ENCODE measurements at places on chromosomes 1 and 21.

DNA sequence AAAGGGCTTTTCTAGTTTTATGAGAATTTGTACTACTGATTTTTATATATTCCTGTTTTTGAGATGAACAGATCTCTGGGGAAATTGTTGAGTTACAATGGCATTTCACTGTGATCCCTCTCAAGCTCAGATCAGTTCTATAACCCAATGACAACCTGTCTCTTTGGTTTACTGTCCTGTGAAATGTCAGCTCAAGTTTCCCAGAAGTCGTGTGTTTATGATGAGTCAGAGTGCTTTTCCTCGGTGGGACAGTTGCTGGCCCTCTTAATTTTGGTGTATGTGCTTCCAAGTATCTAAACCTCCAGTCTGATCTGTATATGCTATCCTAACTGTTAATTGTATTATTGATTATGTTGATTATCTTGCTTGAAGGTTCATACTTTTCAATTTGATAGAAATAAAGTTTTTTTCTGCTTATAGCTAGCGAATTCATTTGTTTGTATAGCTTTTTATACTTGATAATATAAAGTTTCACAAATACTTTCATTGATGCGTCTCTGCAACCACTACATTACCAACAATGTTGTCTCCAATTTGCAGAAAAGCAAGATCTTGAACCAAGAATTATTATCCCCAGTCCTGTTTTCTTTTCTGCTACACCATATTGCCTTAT is 77.5 kb upstream of the DNAJC6 start:
- no peaks in the 10 kb centered on the region for H3K36me3 ChIP-seq
- no peak for DNase-seq
- H3K4me3 ChIP-seq = no peak overlapping the region
- H3K27me3 ChIP-seq = no peaks in the 10 kb centered on the region

- DNase-seq = no peak
- H3K27ac ChIP-seq = peak overlapping the region; percentile 59
- peaks cover 60% of the 10 kb centered on the region for H3K4me1 ChIP-seq
- H3K4me3 ChIP-seq = no peak overlapping the region
- H3K36me3 ChIP-seq = no peaks in the 10 kb centered on the region
These were observed 17.9 kb downstream of the SLC9A1 start for GRCh38 chr1:27136998-27137542.

DNA sequence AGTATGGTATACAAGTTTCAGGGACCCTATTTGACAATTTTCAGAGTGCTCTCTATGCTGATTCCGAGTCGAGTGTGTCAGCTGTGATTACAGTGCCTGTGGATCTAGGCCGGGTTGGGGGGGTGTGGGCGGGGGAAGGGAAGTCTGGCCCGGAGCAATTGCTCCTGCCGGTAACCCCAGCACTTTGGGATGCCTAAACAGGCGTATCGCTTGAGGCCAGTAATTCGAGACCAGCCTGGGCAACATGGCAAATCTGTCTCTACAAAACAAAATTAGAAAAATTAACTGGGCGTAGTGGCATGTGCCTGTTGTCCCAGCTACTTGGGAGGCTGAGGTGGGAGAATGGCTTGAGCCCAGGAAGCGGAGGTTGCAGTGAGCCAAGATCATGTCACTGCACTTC is 1.6 kb upstream of the IL10RB start:
- no peak overlapping the region for H3K27ac ChIP-seq
- DNase-seq = no peak
- no peaks in the 10 kb centered on the region for H3K36me3 ChIP-seq

GRCh38 chr1:21775985-21776562 is 6.9 kb downstream of the USP48 start:
- no peak overlapping the region for H3K27ac ChIP-seq
- H3K4me1 ChIP-seq = peaks cover 28% of the 10 kb centered on the region
- no peak for DNase-seq
- no peaks in the 10 kb centered on the region for H3K36me3 ChIP-seq

DNA sequence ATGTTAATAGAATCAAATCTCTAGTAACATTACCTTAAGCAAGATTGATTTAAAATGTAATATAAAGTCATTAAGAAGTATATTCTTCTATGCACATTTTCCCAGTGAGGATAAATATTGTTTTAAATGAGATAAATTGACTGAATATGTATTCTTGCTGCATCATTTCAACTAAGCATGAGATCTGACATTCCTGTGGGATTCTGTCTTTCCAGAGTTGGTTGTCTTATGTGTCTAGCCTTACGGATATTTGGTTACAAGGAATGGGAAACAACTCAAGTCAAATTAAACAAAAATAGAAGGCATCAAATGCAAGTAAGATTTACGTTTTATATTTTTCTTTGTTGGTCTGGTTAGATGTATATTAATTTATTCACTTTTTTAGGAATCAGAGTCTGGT is 287.5 kb downstream of the PTGER3 start:
- H3K4me1 ChIP-seq = no peaks in the 10 kb centered on the region
- DNase-seq = no peak
- H3K27me3 ChIP-seq = no peaks in the 10 kb centered on the region
- H3K27ac ChIP-seq = no peak overlapping the region
- H3K36me3 ChIP-seq = no peaks in the 10 kb centered on the region

- no peak overlapping the region for H3K27ac ChIP-seq
- no peak overlapping the region for H3K4me3 ChIP-seq
- H3K36me3 ChIP-seq = no peaks in the 10 kb centered on the region
- DNase-seq = no peak
These were observed 80.2 kb upstream of the MACF1 start for GRCh38 chr1:39124282-39124681.

GRCh38 chr1:211965108-211965805 is 70.1 kb downstream of the INTS7 start:
- no peaks in the 10 kb centered on the region for H3K4me1 ChIP-seq
- H3K36me3 ChIP-seq = no peaks in the 10 kb centered on the region
- H3K4me3 ChIP-seq = no peak overlapping the region

- H3K27ac ChIP-seq = no peak overlapping the region
- peaks cover 26% of the 10 kb centered on the region for H3K4me1 ChIP-seq
- DNase-seq = no peak
- no peak overlapping the region for H3K4me3 ChIP-seq
- no peaks in the 10 kb centered on the region for H3K36me3 ChIP-seq
These were observed 1.3 kb upstream of the CCSAP start for GRCh38 chr1:229344139-229344538.

- H3K4me3 ChIP-seq = no peak overlapping the region
- H3K36me3 ChIP-seq = peaks cover 24% of the 10 kb centered on the region
- no peak overlapping the region for H3K27ac ChIP-seq
- H3K4me1 ChIP-seq = no peaks in the 10 kb centered on the region
These were observed 18.0 kb upstream of the PRDM15 start for GRCh38 chr21:41897047-41897669.

- DNase-seq = no peak
- no peaks in the 10 kb centered on the region for H3K27me3 ChIP-seq
- H3K27ac ChIP-seq = no peak overlapping the region
- H3K36me3 ChIP-seq = no peaks in the 10 kb centered on the region
- H3K4me1 ChIP-seq = no peaks in the 10 kb centered on the region
These were observed 3.2 kb upstream of the C8B start for GRCh38 chr1:56968878-56969495.

- no peaks in the 10 kb centered on the region for H3K36me3 ChIP-seq
- H3K4me1 ChIP-seq = no peaks in the 10 kb centered on the region
- H3K4me3 ChIP-seq = no peak overlapping the region
- DNase-seq = no peak
- H3K27ac ChIP-seq = no peak overlapping the region
These were observed 1102.8 kb downstream of the BRINP3 start for GRCh38 chr1:189374816-189375215.

DNA sequence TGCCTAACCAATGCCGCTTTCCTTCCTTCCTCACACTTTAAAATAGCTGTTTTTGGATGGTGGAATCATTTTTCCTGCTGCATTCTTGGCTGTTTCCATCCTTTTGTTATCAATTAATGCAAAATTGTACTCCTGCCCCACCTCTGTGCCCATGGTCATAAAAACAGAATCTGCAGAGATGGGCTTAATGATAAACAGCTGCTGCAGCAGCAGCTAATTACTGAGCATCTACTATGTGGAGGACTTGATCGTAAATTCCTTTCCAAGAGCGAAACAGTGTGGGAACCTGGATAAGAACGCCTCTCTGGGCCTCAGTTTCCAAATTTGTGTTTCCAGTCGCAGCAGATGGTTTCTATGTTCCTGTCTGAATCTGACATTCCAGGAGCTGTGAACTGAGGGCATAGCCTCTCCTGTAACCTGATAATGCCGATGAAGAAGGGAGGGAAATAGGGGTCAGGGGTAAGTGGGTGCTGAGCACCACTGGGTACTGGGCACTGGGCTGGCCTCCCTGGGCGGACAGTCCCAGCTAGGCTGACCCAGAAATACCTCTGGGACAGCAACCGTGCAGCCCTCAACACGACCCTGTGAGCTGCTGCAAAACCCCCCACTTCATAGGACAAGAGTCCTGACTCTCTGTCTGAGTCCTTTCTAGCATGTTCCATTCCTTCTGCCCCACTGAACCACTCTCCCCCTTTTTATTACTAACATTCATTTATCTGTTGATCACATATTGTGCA is 121.7 kb downstream of the DMRTB1 start:
- H3K27me3 ChIP-seq = no peaks in the 10 kb centered on the region
- H3K27ac ChIP-seq = no peak overlapping the region

GRCh38 chr1:27391511-27392095 is 819 bp upstream of the GPR3 start:
- H3K27ac ChIP-seq = peak overlapping the region; percentile 78
- peak overlapping the region; percentile 59 for H3K4me3 ChIP-seq
- H3K36me3 ChIP-seq = no peaks in the 10 kb centered on the region
- H3K27me3 ChIP-seq = no peaks in the 10 kb centered on the region

DNA sequence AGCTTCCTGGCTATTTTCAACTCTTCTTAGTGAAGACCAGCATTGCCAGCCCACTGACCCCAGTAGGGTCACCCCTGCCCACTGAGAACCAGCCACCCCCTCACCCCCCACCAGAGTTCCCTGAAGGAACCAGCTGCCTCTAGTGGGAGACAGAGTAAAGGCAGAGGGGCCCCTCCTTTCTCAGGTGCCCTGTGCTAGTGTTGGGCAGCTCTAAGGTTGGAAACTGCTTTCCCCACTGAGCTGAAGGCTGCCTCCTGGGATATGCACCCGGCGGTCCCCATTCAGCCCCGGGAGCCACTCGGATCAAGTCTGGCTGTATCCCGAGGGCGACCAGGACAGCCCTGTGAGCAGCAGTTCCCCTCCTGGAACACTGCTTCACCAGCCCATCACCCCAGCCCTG is 111.0 kb downstream of the PGBD5 start:
- no peaks in the 10 kb centered on the region for H3K27me3 ChIP-seq
- H3K27ac ChIP-seq = no peak overlapping the region
- no peak overlapping the region for H3K4me3 ChIP-seq

DNA sequence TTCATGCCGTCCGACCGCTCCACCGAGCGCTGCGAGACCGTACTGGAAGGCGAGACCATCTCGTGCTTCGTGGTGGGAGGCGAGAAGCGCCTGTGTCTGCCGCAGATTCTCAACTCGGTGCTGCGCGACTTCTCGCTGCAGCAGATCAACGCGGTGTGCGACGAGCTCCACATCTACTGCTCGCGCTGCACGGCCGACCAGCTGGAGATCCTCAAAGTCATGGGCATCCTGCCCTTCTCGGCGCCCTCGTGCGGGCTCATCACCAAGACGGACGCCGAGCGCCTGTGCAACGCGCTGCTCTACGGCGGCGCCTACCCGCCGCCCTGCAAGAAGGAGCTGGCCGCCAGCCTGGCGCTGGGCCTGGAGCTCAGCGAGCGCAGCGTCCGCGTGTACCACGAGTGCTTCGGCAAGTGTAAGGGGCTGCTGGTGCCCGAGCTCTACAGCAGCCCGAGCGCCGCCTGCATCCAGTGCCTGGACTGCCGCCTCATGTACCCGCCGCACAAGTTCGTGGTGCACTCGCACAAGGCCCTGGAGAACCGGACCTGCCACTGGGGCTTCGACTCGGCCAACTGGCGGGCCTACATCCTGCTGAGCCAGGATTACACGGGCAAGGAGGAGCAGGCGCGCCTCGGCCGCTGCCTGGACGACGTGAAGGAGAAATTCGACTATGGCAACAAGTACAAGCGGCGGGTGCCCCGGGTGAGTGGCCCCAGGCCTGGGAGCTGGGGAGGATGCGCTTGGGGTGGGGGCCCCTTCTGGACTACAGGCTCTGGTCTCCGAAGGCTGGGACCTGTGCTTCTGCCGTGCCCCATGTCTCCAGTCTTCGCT is 1.1 kb downstream of the SKI start:
- H3K27me3 ChIP-seq = no peaks in the 10 kb centered on the region
- peak; percentile 90 for DNase-seq
- H3K27ac ChIP-seq = peak overlapping the region; percentile 96
- no peaks in the 10 kb centered on the region for H3K36me3 ChIP-seq
- peak overlapping the region; percentile 60 for H3K4me3 ChIP-seq
- H3K4me1 ChIP-seq = peaks cover 57% of the 10 kb centered on the region

DNA sequence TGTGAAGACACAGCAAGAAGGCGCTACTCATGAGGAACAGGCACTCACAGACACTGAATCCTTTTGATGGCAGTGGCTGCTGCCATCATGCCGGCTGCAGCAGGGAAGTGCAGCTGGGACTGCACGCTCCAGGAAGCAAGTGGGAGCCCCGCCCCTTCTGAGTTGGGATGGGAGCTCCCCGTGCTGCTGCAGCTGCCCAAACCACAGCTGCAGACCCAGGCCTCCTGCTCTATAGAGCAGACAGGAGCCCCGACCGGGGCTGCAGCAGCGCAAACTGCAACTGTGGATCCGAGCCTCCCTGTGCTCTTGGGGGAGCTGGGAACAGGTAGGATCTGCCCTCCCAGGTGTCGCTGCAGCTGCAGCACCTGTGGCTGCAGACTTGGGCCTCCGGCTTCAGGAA is 65.2 kb upstream of the MARK1 start:
- H3K27ac ChIP-seq = no peak overlapping the region
- H3K4me1 ChIP-seq = no peaks in the 10 kb centered on the region
- no peaks in the 10 kb centered on the region for H3K36me3 ChIP-seq
- no peak overlapping the region for H3K4me3 ChIP-seq
- DNase-seq = no peak

- no peaks in the 10 kb centered on the region for H3K4me1 ChIP-seq
- no peak overlapping the region for H3K4me3 ChIP-seq
- H3K36me3 ChIP-seq = no peaks in the 10 kb centered on the region
- no peak overlapping the region for H3K27ac ChIP-seq
- no peak for DNase-seq
These were observed 74.0 kb downstream of the MAB21L3 start for GRCh38 chr1:116185161-116185701.

DNA sequence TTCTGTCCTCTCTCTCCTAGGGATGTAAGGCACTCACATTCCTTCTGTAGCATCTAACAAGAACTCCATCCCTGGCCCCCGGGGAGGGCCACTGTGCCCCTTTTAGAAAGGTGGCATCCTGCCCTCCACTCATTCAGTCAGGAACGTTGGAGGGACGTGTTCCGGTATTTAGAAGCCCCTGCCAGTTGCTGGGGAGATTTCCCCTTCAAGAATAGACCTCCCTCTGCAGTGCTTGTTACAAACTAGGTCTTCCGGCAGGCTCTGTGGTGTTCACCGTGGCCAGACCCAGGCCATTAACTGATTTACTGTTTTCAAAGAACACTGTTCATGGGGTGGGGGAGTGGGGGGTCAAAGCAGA is 779 bp downstream of the PCP4L1 start:
- H3K36me3 ChIP-seq = no peaks in the 10 kb centered on the region
- no peaks in the 10 kb centered on the region for H3K27me3 ChIP-seq
- H3K4me1 ChIP-seq = peaks cover 22% of the 10 kb centered on the region
- peak overlapping the region; percentile 46 for H3K4me3 ChIP-seq
- DNase-seq = no peak
- no peak overlapping the region for H3K27ac ChIP-seq

- H3K4me1 ChIP-seq = peaks cover 32% of the 10 kb centered on the region
- H3K36me3 ChIP-seq = no peaks in the 10 kb centered on the region
- no peak for DNase-seq
- no peak overlapping the region for H3K27ac ChIP-seq
- no peaks in the 10 kb centered on the region for H3K27me3 ChIP-seq
- no peak overlapping the region for H3K4me3 ChIP-seq
These were observed 18.0 kb downstream of the TRIM33 start for GRCh38 chr1:114492978-114493377.

Measured in vagina (tissue), 2 donors.